Fibroblast of the aortic adventitia (primary cell): ENCODE measurements at places on chromosomes 11 and 22. TPM values are rescaled to one million over a fixed set of nuclear protein-coding genes. Genes with fewer than 3 reads are reported as not detected.

The RTN4RL2 gene
- 0.09 and 0.90 TPM in 2 replicates for total RNA-seq

The MRGPRX2 gene
- total RNA-seq: not detected in 2 replicates

The RHOD gene
- 15.1 and 26.1 TPM in 2 replicates for total RNA-seq

The IL18 gene
- total RNA-seq: 0.81 and 1.4 TPM in 2 replicates

The TNNT3 gene
- total RNA-seq: 0.81 and 6.5 TPM in 2 replicates

The LSP1 gene
- 18.7 and 40.2 TPM in 2 replicates for total RNA-seq

The DGAT2 gene
- 0.16 and 13.4 TPM in 2 replicates for total RNA-seq

The BRMS1 gene
- total RNA-seq: 22.6 and 38.5 TPM in 2 replicates

The SNX32 gene
- 1.6 and 3.3 TPM in 2 replicates for total RNA-seq

The LRRN4CL gene
- 39.0 and 62.0 TPM in 2 replicates for total RNA-seq

The STT3A gene
- 285 and 375 TPM in 2 replicates for total RNA-seq

GRCh38 chr11:108994887-108995286 lies 330.0 kb downstream of the DDX10 start:
- no peak for DNase-seq

- peak; percentile 81 for DNase-seq
Observed at GRCh38 chr11:35082321-35083180, 56.4 kb upstream of the CD44 start.

DNA sequence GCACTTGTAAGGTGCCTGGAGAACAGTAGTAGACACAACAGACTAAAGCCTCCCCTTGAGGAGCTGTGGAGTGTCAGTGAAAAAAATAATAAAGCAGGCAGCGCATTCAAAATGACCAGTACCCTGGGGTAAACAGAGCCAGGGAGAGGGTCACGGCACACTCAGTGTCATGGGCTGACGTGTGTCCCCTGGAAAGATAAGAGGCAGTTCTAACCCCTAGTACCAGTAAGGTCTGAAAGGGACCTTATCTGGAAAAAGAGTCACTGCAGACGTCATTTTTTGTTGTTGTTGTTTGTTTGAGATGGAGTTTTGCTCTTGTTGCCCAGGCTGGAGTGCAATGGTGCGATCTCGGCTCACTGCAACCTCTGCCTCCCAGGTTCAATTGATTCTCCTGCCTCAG lies 32.0 kb downstream of the DUSP8 start:
- DNase-seq: no peak

DNA sequence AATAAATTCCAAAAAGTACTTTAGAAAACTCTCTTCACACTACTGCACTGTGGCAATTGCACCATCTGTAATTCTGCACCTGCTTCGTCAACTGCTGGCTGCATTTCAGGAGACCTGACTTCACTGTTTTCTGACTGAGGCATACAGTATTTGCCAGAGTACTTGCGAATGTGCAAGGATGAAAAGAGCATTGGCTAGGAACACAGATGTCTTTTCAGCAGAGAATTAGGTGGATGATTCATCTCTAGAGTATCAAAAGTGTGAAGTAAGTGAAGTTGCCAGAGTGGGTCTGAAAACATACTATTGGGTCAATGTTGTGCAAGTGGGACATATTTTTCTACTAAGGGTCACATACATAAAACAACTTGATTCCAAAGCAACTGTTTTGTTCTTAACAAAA lies 427.5 kb upstream of the CCDC90B start:
- no peak for DNase-seq

DNA sequence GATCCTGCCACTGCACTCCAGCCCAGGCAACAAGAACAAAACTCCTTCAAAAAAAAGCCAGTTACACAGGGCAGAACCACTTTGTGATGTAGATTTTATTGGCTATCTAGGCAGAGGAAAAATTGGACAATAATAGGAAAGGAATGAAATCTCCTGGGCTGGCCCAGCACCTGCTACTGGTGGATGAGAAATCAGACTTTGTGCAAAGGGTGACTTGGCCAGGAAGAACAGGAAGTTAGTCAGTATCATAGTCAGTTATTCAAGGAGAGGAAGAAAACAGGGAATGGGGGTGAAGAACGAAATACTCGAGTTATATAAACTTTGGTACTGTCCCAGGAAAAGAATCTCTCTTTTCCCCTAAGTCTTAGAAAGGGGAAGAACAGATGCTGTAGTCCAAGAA lies 11.0 kb upstream of the SPTBN2 start:
- DNase-seq: peak; percentile 52

DNA sequence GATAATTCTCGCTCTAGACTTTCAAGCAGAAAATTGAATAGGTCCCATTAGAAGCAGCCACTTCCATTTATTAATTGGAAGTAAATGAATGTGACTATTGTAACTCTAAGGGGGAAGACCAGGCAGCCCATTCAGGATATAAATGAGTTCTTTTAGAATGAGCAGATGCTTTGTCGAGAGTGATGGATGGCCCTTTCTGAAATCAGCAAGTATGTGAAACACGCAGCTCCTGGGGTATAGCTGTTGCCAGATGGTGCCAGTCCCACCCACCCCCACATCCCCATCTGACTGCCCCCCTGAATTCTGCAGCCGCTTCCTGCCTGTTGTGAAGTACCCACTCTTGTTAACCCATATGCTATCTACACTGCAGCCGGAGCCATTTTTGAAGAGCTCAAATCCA lies 3.7 kb downstream of the SLC15A3 start:
- DNase-seq: no peak

DNA sequence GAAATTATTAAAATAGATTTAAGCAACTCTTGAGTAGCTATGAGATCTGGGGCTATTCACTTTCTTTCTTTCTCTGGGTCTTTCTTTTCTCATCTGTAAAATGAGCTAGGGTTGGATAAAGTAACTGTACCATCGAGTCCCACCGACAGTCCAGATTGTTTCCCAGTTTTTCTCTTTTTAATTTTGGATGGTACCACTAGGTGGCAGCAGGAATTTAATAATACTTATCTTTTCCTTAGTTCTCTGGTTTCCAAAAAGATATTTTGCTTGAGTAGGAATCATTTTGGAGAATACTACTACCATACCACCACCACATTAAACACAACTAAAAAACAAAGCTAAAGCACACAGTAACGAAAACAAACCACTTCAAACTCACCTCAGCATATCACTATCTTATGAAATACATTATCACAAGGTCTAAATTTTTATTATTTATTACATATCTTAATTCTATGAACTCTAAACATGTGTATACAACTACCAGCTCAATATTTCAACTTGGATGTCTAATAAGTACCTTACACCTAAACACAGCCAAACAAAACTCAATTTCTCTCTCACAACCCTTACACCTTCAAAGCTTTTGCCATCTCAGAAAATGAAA lies 584.0 kb downstream of the KCNA4 start:
- DNase-seq: peak; percentile 42

DNA sequence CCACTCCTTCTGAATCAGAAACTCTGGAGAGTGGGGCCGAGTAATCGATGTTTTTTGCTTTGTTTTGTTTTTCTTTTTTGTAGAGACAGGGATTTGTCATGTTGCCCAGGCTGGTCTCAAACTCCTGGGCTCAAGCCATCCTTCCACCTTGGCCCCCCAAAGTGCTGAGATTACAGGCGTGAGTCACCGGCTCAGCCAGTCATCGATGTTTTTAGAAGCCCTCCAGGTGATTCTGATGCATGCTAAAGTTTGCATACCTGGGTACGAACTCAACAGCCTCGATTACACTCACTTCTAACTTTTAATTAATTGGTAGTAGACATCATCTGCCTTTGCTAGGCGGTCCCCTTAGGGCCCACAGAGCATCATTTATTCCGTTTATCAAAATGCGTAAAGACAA lies 50.3 kb downstream of the C11orf71 start:
- DNase-seq: no peak

- DNase-seq: no peak
Observed at GRCh38 chr22:50175921-50176849, 5.7 kb downstream of the PANX2 start.

DNA sequence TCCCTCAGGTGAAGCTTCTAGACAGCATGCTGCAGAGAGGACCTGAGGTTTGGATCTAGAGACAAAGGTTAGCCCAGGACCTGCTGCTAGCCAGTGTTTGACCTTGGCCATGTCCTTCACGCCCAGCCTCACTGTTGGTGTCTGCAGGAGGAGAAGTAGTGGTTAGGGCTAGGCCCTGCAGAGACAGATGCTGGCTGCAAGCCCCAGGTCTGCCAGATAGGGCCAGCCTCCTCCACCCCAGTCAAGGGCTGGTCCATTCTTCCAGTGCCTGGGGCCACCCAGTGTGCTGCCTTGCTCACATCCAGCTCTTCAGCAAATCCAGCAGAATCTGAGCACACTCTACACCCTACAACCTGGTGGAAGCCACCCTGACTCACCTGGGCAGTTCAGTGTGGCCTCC lies 21.5 kb upstream of the MIEF1 start:
- no peak for DNase-seq

- peak; percentile 78 for DNase-seq
Observed at GRCh38 chr11:33941637-33942160, 49.8 kb upstream of the LMO2 start.
